ENCODE measurements at places on chromosomes 2 and 18.

GRCh38 chr2:194842871-194843270, 814.2 kb upstream of the SLC39A10 start:
- DNase-seq, result no peak

GRCh38 chr18:3498698-3499471, 48.9 kb downstream of the TGIF1 start:
- no peak for DNase-seq

- no peak for DNase-seq
These were observed 536 bp downstream of the ELP2 start for GRCh38 chr18:36130039-36130831.

- no peak for DNase-seq
These were observed 237.5 kb downstream of the ACTR3 start for GRCh38 chr2:114127372-114127771.

DNA sequence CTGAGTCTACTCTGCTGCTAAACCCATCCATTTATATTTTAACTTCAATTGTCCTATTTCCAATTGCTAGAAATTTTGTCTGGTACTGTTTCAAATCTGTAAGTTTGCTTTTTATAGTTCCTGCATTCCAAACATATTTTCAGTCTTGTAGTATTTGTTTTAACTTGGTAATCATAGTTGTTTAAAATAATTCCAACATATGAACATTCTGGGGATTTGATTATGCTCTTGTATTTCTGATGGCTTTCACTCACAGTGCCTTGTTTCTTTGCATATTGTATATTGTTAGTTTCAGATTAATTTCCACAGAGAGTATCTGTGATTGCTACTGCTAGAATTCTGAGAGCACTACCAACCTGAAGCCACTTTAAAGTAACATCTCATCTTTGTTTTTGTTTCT, 202.4 kb downstream of the ETAA1 start:
- DNase-seq, result no peak

DNA sequence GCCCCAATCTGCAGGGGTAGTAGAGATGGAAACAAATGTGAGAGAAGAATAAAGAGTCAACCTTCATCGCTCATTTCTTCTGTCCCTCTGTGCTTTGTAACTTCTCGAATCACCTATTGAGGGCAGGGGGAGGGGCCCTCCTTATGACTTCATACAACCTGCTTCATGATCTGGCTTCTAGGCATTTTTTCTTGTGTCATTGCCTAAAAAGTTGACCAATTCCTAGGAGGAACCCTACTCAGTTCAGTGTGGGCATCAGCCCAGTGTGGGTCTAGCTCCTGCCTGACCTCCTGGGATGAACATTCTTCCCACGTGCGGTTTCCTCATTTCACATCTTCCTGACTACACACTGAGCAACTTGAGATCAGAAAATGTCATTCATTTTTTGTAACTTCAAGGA, 46.3 kb upstream of the CREB1 start:
- no peak for DNase-seq

- no peak for DNase-seq
These were observed 242.2 kb upstream of the FANCL start for GRCh38 chr2:58483307-58483706.

GRCh38 chr18:47893047-47893446, 37.4 kb downstream of the SMAD2 start:
- no peak for DNase-seq

DNA sequence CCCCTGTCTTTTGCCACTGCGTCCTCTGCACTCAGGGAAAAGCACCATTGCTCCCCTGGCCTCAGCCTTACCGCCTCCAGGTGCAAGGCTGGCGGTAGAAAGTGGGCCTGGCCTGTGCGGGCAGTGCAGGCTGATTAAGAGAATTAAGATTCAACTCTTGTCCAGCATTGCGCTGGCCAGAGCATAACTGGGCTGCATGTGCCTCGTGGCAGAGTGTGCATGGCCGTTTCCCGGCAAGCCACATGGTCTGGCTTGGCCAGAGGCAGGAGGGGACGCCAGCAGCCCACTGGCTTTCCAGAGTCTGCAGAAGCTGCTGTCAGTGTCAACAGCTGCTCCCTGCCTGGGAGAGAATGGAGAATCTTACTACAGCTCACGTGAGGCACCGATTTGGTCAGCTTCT, 12.3 kb downstream of the NTSR2 start:
- no peak for DNase-seq

- DNase-seq, result peak; percentile 7
These were observed 774 bp upstream of the FZD7 start for GRCh38 chr2:202032846-202033316.

DNA sequence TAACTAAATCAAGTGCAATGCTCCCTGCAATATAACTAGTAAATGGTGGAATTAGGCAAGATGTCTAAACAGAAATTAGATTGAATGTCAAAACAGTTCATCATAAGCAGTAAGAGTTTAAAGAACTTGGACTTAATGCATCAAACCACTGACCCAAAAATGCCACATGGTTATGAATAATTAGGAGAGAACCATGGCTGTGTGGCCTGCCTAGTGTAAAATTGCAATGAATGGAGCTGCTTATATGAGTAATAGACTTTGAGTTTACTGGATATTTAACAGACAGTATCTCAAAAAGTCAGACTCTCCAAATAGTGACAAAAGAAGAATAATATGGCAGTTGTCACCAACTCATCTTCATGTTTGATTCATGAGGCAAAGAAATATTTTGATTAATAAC, 101.6 kb upstream of the COL5A2 start:
- DNase-seq, result no peak

DNA sequence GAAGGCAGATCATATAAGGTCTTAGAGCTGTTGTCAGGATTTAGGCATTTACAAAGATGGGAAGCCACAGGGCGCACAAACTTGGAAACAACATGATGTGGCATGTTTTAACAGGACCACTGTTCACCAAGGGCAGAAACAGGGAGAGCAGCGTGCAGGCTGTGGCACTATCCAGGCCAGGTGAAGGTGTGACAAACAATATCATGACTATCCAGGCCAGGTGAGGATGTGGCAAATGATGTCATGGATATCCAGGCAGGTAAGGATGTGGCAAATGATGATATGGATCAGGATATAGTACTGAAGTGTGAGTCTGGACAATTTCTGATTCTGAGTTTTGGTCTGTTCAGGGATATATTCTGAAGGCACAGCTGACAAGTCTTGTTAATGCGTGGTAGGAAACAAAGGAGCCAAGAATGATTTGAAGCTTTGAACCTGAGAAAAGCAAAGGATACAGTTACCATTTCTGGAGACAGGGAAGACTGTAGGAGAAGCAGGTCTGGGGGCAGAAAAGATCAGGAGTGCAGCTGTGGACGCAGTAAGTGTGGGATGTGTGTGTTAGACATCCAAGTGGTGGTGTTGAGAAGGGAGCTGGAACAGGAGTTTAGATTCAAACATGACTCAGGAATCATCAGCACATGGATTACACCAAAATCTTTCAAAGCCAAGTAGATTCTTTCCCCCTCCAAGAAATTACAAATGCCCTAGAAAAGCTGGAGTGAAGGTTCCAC, 205.9 kb downstream of the TMEM163 start:
- no peak for DNase-seq

- no peak for DNase-seq
These were observed 568 bp upstream of the STK17B start for GRCh38 chr2:196171946-196172345.

GRCh38 chr2:157261199-157261782, 3.8 kb downstream of the GALNT5 start:
- DNase-seq, result no peak

DNA sequence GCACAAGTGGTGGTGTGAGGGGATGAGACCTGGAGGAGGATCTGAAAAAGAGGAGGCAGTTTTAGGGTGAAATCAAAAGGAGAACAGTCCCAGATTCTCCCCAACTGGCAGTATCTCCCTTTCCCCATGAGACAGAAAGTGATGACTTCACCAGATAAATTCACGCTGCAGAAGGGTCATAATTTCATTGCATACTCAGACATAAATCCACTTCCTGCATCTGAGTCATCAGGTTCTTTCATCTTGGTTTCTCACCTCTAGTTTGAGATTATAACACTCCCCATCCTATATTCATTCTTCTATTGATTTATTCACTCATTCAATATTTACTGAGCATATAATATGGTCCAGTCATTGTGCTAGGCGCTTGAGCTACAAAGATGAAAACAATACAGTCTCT, 64.7 kb downstream of the CCDC148 start:
- DNase-seq, result no peak

GRCh38 chr2:188475945-188476344, 184.3 kb downstream of the GULP1 start:
- DNase-seq, result no peak

DNA sequence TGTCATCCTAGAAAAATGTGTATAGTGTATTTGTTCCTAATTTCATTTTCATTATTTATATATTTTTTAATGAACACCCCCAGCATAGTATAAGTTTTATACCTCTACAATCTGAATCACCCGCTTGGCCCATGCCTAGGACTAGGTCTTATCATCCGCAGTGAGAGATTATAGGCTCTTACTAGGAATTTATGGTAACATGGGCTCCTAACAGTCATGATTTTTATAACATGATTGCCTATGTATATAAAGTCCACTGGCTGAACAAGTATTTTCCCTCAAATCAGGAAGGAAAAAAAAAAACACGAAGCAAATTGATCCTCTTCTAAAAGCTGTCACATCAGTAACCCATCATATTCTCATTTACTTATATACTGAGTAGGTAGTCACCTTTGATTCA, 666.1 kb upstream of the NRXN1 start:
- DNase-seq, result no peak
